Activated naive CD8-positive, alpha-beta T cell treated with anti-CD3 and anti-CD28 coated beads, Interleukin-2, amount 50 U/mL, for 24 hours (primary cell): ENCODE measurements at places on chromosomes 7 and 10.

- no peak for DNase-seq
Observed at GRCh38 chr10:15227611-15228372, 59.3 kb upstream of the NMT2 start.

- DNase-seq = no peak
Observed at GRCh38 chr7:18547509-18548187, 52.1 kb downstream of the HDAC9 start.

GRCh38 chr10:123557366-123558108 is 108.6 kb upstream of the GPR26 start:
- no peak for DNase-seq

DNA sequence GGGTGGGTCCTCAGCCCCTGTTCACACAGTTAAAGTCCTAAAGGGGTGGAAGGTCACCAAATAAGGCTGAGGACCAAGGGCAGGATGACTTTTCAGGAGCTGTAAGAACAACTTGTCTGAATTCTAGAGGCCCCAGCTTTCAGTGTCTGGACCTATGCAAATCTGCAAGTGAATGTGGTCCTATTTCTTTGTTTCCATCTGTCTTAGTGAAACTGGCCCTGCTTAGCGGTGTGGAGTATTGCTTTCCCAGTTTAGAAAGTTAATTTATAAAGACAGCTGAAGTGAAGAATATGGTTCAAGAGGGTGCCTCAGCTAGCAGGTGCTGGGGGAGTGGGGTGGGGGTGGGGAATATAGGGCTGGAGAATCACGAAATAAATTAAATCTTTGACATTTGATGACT is 40.1 kb downstream of the HHEX start:
- no peak for DNase-seq

- no peak for DNase-seq
Observed at GRCh38 chr7:158443014-158443687, 144.5 kb downstream of the PTPRN2 start.

GRCh38 chr7:17516771-17517170 is 218.3 kb downstream of the AHR start:
- DNase-seq = no peak

- no peak for DNase-seq
Observed at GRCh38 chr7:80145780-80146422, 11.3 kb downstream of the GNAI1 start.

- no peak for DNase-seq
Observed at GRCh38 chr10:12062754-12063482, 5.8 kb upstream of the DHTKD1 start.
